ENCODE measurements at places on chromosomes 6 and 20. TPM values are rescaled to one million over a fixed set of nuclear protein-coding genes. Genes with fewer than 3 reads are reported as not detected.

Gene SLC12A5
- polyA plus RNA-seq, result not detected

Gene C4B
- 1.8 TPM for polyA plus RNA-seq

Gene EMILIN3
- polyA plus RNA-seq, result not detected

Gene MCCD1
- polyA plus RNA-seq, result not detected

Gene PRR18
- not detected for polyA plus RNA-seq

Gene CST9
- polyA plus RNA-seq, result not detected
